Sciatic nerve (tissue), 2 donors: ENCODE measurements at places on chromosomes 6 and 20.

DNA sequence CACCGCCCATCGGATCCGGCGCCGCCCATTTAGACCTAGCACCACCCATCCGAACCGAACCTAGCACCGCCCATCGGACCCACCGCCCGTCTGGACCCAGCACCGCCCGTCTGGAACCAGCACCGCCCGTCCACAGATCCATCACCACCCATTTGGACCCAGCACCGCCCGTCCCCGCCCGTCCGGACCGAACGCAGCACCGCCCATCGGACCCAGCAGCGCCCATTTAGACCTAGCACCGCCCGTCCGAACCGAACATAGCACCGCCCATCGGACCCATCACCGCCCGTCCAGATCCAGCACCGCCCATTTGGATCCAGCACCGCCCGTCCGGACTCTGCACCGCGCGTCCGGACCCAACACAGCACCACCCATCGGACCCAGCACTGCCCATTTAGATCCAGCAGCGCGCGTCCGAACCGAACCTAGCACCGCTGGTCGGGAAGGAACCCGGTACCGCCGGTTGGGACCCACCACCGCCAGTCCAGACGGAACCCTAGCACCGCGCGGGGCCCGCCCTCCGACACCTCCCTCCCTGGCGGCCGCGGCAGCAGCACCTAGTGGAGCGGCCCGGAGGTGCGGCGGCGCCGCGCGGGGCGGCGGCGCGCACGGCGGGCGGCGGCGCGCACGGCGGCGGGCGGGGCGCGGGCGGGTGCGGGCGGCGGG lies 348 bp upstream of the AFDN start:
- DNase-seq = peak; percentile 88

DNA sequence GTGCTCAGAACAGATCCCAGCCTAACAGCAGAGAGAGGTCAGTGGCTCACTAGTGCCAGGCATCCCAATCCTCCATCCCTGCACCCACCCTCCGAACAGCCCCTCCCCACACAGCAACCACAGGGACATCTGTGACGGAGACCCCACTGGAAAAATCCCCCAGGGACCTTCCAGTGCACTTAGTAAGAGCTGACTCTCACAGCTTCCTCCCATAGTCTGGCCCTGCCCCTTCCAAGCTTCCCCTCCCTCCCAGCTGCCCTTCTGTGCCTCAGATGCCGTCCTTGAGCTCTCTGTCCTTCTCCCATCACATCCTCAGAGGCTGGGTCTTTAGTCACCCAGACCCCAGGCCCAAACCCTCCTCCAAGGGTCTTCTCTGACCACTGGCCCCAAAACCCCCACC lies 9.7 kb upstream of the THBS2 start:
- no peak for DNase-seq

DNA sequence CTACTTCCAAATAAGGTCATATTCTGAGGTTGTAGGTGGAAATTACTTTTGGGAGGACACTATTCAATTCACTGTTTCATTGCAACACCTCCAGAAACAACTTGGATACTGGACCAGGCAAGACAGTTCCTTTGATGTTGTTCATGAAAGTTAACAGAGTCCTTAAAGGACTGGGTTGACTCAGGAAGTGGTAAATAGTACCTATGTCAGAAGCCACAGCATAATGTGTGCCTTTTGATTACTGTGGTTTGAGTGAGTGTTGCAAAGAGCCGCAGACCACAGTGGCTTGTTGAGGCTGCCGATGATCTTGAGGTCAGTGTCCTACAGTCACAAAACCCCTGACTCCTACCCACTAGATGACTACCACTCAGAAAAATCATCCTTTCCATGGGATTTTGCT lies 10.9 kb downstream of the IL20RA start:
- DNase-seq = no peak

DNA sequence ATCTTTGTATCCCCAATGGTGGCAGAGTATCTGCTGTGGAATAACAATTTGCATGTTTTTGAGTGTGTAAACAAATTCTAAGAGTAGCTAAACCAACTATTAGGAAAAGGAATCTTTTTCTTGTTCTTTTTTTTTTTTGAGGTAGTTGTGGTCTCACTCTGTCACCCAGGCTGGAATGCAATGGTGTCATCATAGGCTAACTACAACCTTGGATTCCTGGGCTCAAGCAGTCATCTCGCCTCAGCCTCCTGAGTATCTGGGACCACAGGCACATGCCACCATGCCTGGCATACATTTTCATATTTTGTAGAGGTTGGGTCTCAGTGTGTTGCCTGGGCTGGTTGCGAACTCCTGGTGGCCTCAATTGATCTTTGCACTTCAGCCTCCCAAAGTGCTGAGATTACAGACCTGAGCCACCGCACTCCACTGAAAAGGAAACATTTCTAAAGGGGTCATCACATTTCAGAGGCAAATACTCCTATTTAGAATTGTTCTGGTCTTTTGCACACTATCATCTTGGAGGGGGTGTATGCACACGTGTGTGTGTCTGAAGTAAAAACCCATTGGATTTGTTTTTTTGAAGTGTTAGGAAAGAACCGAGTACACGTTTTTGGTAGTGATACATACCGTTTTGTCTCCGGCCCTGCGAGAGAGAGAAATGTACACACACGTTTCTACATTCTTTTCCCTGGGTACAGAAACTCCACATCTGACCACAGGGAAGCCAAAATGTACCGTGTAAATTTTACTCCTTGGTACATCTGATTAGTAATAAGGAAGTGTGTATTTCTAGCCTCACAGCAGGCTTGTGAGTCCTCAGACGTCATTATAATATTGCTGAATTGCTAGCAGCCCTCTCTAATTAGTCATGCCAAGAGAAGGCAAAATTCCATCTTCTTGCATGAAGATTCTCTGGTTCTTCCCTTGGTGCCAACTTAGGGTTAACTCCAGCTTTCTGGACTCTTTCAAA lies 183.6 kb downstream of the JARID2 start:
- no peak for DNase-seq

GRCh38 chr20:34642009-34642408 lies 34.9 kb downstream of the PIGU start:
- DNase-seq = no peak
